ENCODE measurements at places on chromosomes 2 and 18.

- no peak for DNase-seq
Observed at GRCh38 chr2:136019306-136019705, 33.9 kb upstream of the DARS1 start.

GRCh38 chr18:57931038-57931437 lies 113.0 kb upstream of the NEDD4L start:
- DNase-seq: no peak

GRCh38 chr18:11288401-11288800 lies 139.0 kb upstream of the PIEZO2 start:
- DNase-seq: no peak

GRCh38 chr2:239661334-239662312 lies 260.8 kb upstream of the HDAC4 start:
- no peak for DNase-seq

DNA sequence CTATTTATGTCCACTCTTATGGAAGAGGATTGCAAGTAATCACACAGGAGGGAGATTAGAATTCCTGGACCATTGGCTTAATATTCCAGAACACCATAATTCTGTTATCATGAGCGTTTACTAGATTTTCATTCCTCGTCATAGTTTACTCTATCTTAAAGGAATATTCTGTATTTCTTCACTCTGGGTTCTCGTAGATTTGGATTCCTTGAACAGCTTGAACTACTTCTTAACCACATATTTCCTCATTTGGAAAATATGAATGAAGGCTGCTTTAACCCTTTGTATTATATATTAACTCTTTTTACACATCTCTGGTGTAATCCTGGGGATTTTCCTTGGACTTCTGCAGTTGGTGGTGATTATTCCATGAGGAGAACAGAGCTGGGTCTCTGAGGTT lies 46.3 kb upstream of the CCBE1 start:
- no peak for DNase-seq

- DNase-seq: no peak
Observed at GRCh38 chr18:65750389-65751154, at the start of gene CDH7. Gene CDH7 (plus strand): TSS chr18:65751012. CDS start chr18:65762843, 11,831 bp downstream.

- no peak for DNase-seq
Observed at GRCh38 chr18:54030434-54030833, 194.0 kb downstream of the MBD2 start.

GRCh38 chr2:68766376-68766845 lies 31.8 kb downstream of the ARHGAP25 start:
- no peak for DNase-seq

- DNase-seq: no peak
Observed at GRCh38 chr2:46020416-46020815, 276.8 kb upstream of the EPAS1 start.

DNA sequence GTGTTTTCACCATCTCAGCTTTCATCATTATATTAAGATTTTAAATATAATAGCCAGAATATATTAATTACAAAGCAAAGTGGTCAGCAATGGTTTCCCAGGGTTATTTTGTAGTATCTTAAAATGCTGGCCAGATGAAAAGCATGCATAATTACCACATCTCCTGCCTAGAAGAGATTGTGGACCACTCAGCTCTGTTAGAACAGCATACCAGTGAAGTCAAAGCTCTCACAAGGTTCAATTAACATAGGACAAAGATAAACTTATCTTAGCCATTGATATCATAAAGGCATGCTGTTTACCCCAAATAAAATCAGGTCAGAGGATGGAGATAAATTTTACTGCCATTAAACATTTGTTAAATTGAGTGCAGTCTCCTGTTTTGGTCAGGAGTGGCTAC lies 19.3 kb upstream of the PDE1A start:
- no peak for DNase-seq

DNA sequence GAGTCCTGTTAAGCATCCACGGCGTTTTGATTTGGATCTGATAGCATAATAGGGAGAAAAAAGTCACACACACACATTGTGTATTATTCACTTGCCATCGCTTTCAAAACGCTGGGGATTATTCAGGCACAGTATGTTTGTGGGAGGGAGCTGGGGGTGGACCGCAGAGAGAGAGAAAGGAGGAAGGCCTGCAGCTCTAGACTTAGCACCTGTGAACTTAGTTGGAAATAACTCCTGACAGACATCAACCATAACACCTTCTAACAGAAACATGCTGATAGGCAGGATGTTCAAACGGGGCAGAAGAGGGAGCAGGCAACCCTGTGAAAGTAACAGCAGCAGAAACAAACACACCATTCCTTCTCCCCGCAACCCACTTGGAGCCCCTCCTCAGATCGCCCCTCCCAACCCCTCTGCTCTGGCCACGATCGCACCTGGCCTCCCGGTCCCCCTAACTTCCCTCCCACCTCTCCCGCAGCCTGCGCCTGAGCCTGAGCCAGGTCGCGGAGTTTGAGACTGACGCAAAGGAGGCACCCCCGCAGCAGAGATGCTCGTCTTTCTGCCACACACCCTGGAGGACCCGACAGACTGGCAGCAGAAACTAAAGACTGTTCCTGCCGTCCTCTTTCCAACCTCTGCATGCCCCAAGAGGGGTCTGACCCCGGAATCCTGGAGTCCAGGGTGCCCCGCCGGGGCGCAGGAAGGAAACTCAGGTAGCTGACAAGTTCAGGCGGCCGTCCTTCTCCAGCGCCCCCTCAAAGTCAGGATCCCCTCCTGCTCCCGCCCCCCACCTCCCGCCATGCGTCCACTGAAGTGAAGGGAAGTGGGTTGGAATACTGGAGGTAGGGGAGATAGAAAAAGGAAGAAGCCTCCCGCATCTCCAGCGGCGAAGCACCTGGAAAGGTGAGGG lies 738 bp downstream of the CHST9 start:
- no peak for DNase-seq

- peak; percentile 74 for DNase-seq
Observed at GRCh38 chr2:236343400-236344161, 79.4 kb upstream of the ASB18 start.

DNA sequence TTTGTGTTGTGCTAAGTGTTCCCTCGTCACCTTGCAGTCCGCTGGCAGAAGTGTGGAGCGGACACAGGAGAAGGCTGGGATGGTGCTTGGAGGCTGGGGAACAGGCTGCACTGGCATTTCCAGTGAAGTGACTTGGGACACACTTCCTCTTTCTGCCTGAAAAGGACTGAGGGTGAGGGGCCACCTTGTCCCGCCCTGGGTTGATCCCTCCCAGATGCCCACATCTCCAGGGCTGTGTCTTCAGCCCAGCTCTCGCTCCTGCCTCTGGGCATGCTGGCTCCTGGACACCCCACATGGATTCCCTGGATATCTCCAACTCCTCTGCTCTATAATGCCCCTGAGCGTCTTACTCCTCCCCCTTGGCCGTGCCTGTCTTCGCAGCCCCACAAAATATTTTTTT lies 412.6 kb downstream of the PTPRM start:
- no peak for DNase-seq

DNA sequence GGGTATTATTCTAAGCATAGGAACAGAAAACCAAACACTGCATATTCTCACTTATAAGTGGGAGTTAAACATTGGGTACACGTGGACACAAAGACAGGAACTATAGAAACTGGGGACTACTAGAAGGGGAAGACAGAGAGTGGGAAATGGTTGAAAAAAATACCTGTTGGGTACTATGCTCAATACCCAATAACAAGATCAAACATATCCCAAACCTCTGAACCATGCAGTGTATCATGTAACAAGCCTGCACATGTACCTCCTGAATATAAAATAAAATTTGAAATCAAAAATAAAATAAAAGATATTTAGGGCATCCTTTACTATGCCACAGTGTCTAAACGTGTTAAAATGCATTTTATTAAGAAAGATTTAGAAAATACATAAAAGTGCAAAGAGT lies 221.0 kb upstream of the TFPI start:
- DNase-seq: no peak

GRCh38 chr2:217853301-217853881 lies 149.4 kb downstream of the TNS1 start:
- DNase-seq: peak; percentile 31

GRCh38 chr18:64131314-64131713 lies 17.6 kb downstream of the LINC00305 start:
- DNase-seq: no peak

- DNase-seq: no peak
Observed at GRCh38 chr2:25274868-25275574, 66.7 kb downstream of the DNMT3A start.

DNA sequence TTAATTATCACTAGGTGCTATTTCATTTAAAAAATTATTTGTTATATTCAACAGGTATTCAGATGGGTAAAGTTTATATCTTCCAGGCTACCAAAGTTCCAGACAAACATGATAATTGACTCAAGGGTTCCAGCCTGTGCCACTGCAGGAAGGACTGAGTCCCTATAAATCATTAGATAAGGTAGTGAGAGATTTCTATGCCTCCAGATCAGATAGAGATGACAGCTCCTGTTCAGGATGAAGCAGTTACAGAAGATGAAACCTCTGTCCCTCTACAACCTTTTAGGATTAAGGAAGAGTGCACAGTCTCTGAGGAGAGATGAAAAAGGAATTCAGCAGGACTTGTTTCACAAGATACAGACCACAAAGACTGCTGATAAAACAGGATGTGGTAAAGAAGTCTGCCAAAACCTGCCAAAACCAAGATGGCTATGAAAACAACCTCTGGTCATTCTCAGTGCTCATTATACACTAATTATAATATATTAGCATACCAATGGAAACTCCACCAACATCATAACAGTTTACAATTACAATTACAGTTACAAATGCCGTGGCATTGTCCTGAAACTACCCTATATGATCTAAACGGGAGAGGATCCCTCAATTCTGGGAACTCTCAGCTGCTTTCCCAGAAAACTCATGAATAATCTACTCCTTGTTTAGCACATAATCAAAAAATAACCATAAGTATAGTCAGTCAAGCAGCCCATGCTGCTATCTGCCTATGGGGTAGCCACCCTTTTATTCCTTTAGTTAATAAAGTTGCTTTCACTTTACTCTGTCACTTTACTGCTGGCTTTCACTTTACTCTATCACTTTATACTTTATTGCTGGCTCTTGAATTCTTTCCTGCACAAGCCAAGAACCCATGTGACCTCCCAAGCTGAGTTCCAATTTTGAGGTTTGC lies 288.5 kb downstream of the PDE11A start:
- DNase-seq: no peak

- DNase-seq: no peak
Observed at GRCh38 chr18:13520306-13520705, 206.1 kb downstream of the FAM210A start.

DNA sequence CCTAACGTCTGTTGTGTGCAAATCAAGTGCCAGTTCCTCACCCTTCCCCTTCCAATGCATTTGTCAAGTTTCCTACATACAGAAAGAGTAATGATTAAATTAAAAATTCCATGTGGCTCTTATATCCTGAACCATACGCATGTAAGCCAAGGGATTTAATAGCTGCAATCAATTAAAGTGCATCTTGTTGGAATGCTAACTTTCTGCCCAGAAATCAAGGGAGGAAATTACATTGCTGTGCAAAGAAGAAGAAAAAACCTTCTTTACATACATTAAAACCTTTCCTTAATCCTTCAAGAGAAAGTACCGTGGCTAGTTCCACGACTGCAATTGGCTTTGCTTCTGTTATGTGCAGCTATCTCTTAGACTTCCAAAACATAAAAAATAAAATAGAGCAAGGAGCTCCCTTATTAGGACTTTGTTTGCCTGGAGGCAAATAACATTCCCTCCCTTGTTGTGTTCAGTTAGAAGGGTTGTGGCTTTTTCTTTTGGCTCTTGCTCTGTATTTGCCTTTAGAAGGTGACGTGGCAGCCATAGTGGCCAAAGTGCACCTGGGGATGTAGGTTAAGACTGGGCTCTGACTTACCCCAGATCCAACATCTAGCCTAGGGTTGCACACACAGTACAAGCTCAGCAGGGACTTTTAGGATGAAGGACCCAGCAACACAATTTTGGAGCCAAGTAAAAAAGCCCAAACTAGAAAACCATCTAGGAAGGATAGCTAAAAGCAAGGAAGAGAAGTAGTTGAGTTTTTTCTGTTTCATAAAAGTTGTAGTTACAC lies 158.3 kb downstream of the ANTXR1 start:
- DNase-seq: no peak

GRCh38 chr18:8313043-8313442 lies 296.2 kb upstream of the RAB12 start:
- DNase-seq: no peak

- peak; percentile 65 for DNase-seq
Observed at GRCh38 chr2:17851731-17852585, 26.5 kb upstream of the KCNS3 start.

- no peak for DNase-seq
Observed at GRCh38 chr2:203705178-203705577, 1.3 kb upstream of the CD28 start.

- DNase-seq: no peak
Observed at GRCh38 chr18:23069481-23069880, 65.8 kb upstream of the CABLES1 start.

- DNase-seq: no peak
Observed at GRCh38 chr2:46007412-46007811, 289.8 kb upstream of the EPAS1 start.

GRCh38 chr2:216073773-216074172 lies 7.8 kb downstream of the PECR start:
- DNase-seq: no peak

DNA sequence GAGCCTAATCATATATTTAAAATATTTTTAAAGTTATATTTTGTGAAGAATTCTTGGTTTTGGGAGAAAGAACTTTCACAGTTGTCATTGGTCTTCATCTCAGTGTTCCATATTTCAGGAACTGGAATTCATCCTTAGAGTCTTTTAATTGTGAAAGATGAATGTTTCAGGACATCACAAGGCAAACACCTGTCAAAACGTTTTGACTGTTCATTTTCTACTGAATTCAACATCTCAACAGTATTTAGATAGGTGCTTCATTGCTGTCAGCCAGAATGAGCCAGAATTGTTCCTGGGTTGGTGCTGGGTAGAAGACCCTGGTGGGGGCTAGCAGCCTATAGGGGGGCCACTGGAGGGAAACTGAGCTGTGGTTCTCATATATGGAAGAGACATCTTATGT lies 255.1 kb upstream of the CXCR4 start:
- no peak for DNase-seq

DNA sequence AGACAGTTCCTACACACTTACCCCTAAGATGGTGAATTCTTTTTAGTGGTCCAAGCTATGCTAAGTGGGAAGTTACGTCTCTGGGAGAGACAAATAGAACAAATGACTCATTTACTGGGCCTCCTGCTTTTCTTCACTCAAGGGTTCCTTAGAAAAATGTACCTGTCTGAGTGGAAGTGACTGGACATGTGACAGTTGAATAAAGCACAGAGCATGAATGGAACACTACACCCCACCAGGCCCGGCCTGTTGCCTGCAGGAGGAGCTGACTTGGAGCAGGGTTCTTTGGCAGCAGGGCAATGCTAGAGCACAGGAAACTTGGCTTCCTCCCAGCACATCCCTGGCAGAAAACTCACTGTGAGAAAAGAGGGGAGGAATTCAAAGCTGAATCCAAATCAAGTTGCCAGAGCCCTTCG lies 451.0 kb upstream of the SETBP1 start:
- DNase-seq: no peak
